Activated CD8-positive, alpha-beta T cell treated with anti-CD3 and anti-CD28 coated beads, Interleukin-2, amount 10 ng/mL, durations not matched to agents 7 days and 5 days (primary cell): ENCODE measurements at places on chromosomes 1 and 21. TPM values are rescaled to one million over a fixed set of nuclear protein-coding genes. Genes with fewer than 3 reads are reported as not detected.

DNA sequence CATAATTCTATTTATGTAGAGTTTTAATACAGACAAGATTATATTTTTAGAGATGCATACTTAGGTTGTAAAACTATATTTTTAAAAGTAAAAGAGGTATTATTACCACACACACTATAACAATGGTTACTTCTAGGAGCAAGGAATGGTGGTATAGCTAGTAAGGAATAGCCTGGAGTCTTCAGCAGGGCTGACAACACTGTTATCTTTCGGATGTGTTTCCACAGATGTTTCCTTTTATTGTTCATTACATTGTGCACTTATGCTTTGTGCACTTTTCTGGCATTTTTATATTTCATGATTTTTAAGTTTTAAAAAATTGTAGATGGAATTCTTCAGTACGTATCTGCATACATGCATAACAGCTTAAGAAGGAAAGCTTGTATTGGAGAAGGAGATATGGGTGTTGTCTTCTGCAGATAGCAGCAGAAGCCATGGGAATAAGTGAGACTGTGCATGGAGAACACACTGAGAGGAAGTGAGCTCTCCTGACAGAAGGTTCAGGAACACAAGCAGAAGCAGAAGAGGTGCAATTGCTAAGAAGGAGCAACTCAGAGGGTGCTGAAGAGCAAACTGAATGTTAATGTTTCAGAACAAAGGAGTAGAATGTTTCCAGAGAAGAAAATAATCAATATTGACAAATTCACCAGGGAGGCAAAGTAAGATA, 91.8 kb downstream of the UCHL5 start:
- no peak overlapping the region for H3K27ac ChIP-seq
- DNase-seq = no peak
- no peaks in the 10 kb centered on the region for H3K27me3 ChIP-seq
- peaks cover 8% of the 10 kb centered on the region for H3K4me1 ChIP-seq

DNA sequence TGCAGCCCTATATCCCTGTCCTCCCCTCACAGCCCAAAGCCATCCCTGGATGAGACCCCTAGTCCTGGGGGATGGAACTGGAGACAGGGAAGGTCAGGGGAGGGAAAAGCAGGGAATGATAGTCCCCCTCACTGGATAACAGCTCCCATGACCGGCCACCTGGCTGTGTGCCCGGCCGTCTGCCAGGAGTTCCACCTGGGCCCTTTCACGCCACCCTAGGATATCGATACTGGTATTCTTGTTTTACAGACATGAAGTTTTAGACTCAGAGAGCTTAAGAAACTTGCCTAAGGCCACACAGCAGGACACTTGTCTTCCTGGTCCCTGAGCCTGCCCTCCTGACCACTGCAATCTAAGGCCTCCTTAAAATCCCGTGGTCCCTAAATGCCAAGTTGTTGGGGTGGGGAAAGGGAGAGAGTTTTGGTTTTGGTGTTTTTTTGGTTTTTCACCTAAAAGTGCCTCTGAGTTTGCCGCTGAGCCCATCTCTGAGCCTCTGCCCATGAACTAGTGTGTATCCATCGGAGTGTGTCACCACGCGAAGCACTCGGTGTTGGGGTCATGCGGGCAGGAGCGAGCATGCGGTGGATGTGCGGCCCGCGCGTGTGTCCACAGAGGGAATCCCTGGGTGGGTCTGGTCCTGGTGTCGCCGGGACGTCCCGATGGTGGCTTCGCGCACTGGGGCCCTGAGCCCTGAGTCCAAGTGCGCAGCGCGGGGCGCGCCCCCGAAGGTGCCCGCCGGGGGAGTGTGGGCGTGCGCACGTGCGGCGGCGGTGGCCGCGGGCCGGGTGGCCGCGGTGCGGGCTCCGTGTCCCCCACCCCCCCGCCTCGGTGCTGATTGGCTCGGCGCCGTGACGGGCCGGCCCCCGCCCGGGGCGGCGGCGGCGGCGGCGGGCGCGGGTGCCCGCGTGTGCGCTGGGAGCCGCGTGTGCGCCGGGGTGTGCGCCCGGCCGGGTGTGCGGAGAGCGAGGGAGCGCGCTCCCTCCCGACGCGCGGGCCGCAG, at the start of gene EPHA8:
Gene EPHA8 (plus strand): TSS at position 906 of the 1,000 bp plus-strand sequence. CDS start 147 bp downstream, outside the sequence.
- peaks cover 2% of the 10 kb centered on the region for H3K4me1 ChIP-seq
- peaks cover 37% of the 10 kb centered on the region for H3K27me3 ChIP-seq
- H3K4me3 ChIP-seq = no peak within 1 kb of the TSS
- H3K27ac ChIP-seq = no peak within 1 kb of the TSS
- H3K36me3 ChIP-seq = no peaks in the 10 kb centered on the region
- DNase-seq = no peak

- H3K27me3 ChIP-seq = no peaks in the 10 kb centered on the region
- H3K4me1 ChIP-seq = no peaks in the 10 kb centered on the region
- no peaks in the 10 kb centered on the region for H3K36me3 ChIP-seq
- H3K27ac ChIP-seq = no peak overlapping the region
- no peak overlapping the region for H3K4me3 ChIP-seq
- DNase-seq = no peak
Observed at GRCh38 chr1:217049721-217050120, 326.5 kb upstream of the ESRRG start.

DNA sequence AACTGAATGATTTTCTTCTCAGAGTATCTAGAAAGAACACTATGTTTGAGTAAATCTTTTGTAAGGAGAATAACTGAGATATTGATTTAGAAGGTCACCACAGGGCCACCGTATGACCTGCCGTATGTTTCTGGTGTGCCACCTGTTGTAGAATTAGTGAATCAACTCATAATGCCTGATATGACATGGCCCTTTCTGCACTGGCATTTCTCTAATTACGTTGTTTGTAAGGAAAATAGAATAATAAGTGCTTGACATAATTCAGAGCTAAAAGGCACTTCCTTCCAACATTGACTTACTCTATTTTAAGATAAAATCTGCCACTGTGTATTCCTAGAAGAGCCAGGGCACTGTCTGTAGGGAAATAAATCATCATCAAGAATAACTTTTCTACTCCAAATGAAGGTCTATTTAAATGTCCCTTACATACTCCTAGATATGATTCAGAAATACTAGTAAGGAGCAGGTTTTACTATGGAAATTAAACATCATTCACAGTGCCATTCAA, 101.7 kb downstream of the PHTF1 start:
- H3K36me3 ChIP-seq = no peaks in the 10 kb centered on the region
- H3K4me1 ChIP-seq = no peaks in the 10 kb centered on the region
- no peaks in the 10 kb centered on the region for H3K27me3 ChIP-seq
- no peak overlapping the region for H3K27ac ChIP-seq
- DNase-seq = no peak

GRCh38 chr1:39326836-39327235, 122.3 kb downstream of the MACF1 start:
- H3K4me3 ChIP-seq = no peak overlapping the region
- peak overlapping the region; percentile 0 for H3K27ac ChIP-seq
- H3K36me3 ChIP-seq = peaks cover 58% of the 10 kb centered on the region
- H3K4me1 ChIP-seq = peaks cover 22% of the 10 kb centered on the region
- no peaks in the 10 kb centered on the region for H3K27me3 ChIP-seq

DNA sequence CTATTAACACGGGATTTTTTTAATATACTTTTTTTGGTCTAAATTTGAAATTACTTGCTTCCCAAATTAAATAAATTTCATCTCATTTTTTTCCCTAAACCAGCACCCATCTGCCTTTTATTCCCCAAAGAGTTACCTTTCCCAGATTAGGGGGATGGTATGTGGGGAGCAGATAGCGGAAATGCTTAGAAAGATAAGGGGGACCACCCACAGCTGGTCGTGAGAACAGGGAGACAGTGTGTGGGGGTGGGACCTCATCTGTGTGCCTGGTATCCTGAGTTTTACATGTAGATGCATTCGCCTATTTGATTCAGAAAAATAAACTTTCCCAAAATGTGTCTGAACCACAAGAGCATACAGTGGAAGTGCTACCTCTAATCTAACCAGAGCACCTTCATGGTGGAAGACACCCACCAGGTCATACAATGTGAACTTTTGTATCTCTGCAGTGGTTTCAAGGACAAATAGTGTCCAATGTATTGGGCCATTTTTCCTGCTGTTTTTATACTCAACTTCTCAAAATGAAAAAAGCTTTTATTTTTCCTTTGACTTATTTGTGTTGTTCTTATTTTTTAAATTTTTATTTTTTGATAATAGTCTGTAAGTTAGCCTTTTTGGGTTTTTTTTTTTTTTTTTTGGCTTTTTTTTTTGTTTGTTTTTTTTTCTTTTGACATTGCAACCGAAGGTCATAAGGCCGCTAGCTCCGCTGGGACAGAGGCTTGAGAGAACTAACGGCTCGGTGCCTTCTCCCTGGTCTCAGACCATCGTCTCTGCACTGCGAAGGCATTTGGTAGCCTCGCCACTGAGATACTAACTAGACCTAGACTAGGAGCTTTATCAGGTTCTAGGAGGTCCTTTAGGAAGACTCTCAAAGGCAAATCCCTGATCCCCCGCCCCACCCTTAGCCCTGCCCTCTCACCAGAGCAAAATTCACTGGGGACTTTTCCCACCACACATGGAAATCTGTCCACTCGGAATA, 263.2 kb downstream of the TM2D1 start:
- no peak for DNase-seq
- H3K36me3 ChIP-seq = no peaks in the 10 kb centered on the region
- no peak overlapping the region for H3K27ac ChIP-seq
- H3K27me3 ChIP-seq = no peaks in the 10 kb centered on the region
- no peak overlapping the region for H3K4me3 ChIP-seq

GRCh38 chr1:41627491-41628280, 143.2 kb upstream of the EDN2 start:
- no peaks in the 10 kb centered on the region for H3K27me3 ChIP-seq
- H3K36me3 ChIP-seq = peaks cover 10% of the 10 kb centered on the region
- peaks cover 28% of the 10 kb centered on the region for H3K4me1 ChIP-seq
- no peak overlapping the region for H3K4me3 ChIP-seq
- H3K27ac ChIP-seq = peak overlapping the region; percentile 54
- no peak for DNase-seq

DNA sequence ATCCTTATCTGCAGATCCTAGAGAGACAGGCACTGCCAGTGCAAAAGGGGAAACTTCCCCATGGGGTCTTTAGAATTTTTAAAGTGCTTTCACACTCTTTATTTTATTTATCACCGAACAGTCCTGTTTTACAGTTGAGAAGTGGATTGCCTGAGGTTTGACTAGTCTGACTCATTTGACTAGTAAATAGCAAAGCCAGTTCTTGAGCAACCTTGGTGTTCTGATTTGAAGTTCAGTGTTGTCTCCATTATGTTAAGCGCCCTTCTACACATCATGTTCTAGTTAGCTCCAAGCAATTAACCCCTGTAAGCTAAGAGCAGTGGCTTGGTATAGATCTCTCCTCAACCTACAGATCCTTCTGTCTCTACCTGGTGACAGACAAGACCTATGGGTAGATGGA, 262.9 kb downstream of the CACNA1E start:
- no peaks in the 10 kb centered on the region for H3K36me3 ChIP-seq

DNA sequence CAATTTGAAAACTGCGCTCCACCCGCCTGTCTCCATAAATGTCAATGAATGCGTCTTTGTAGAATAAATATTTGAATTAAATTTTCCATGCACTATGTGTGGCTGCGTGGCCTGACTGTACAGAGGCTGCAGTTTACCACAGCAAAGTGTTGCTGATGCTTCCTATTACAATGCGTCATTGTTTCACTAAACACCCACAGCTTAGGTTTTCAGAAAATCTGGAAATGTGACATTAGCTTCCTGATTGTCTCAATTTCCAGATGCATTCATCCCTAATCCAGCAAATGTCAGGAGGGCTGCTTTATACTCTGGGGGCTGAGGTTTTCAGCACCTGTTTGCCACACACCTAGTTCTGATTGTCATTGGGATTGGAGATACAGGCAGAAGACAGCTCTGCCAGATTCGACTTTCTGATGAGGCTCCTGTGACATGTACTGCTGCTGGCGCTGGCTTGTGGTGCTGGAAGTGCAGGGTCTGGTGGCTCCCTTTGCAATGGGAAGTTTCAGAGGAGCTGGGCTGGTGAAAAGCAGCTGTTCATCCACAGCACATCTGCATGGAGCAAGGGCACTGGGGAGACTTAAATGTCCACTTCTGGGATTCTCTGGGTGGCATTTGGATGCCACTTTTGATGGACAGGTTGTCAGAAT, 40.0 kb downstream of the URB2 start:
- H3K27me3 ChIP-seq = no peaks in the 10 kb centered on the region
- H3K27ac ChIP-seq = no peak overlapping the region
- no peak for DNase-seq
- no peak overlapping the region for H3K4me3 ChIP-seq
- peaks cover 5% of the 10 kb centered on the region for H3K4me1 ChIP-seq

- H3K36me3 ChIP-seq = no peaks in the 10 kb centered on the region
- H3K27me3 ChIP-seq = peaks cover 6% of the 10 kb centered on the region
- no peak overlapping the region for H3K4me3 ChIP-seq
- no peak overlapping the region for H3K27ac ChIP-seq
Observed at GRCh38 chr1:162421258-162422164, 9.6 kb upstream of the SH2D1B start.

- no peak overlapping the region for H3K4me3 ChIP-seq
- no peak overlapping the region for H3K27ac ChIP-seq
- no peaks in the 10 kb centered on the region for H3K4me1 ChIP-seq
- H3K27me3 ChIP-seq = no peaks in the 10 kb centered on the region
- no peak for DNase-seq
- no peaks in the 10 kb centered on the region for H3K36me3 ChIP-seq
Observed at GRCh38 chr21:44752671-44753235, 41.4 kb upstream of the TSPEAR start.

DNA sequence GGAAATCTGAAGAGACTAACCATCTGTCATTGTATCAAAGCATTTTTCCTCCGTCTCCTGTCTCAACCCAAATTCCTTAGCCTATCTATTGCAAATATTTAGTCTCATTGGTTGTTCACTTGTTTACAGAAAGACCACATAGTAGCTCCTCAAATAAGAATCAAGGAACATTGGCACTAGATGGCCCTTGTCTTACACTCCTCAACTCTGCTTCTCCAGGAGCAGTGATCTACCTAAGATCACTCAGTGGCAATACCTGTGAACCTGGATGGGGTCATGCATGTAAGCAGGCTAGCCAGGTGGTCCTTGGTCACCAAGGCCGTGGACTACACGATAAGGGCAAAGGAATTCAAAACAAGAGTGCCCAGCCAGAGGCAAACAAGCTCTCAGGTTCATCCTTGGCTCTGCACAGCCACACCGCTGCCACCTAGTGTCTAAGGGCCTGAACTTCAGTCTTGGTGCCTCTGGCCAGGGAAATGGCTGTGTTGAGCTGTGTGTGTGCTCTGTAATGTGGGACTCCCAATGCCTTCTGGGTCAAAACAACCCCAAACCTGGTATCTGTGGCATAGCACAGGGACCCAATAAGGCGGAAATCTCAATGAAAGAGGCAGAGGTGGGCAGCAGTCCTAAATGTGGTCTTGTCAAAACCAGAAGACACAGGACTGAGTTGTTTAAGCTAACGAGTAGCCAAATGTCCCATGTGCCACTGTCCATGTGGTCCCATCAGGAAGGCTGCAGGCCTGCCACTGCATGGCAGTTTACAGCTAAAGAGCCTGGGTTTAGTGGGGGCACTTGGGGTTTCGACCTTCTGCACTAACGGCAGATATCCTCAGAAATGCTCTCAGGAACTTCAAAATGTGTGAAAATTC, 54.5 kb downstream of the GPR161 start:
- no peaks in the 10 kb centered on the region for H3K27me3 ChIP-seq
- H3K4me3 ChIP-seq = no peak overlapping the region
- H3K36me3 ChIP-seq = no peaks in the 10 kb centered on the region
- H3K27ac ChIP-seq = no peak overlapping the region
- peaks cover 4% of the 10 kb centered on the region for H3K4me1 ChIP-seq
- DNase-seq = peak; percentile 80

- no peak overlapping the region for H3K27ac ChIP-seq
- peaks cover 23% of the 10 kb centered on the region for H3K27me3 ChIP-seq
- H3K4me3 ChIP-seq = no peak overlapping the region
- DNase-seq = no peak
Observed at GRCh38 chr21:33115631-33116510, 45.9 kb downstream of the OLIG1 start.

OLIG2 gene
- total RNA-seq = not detected

ORC1 gene
- 38.3 TPM for total RNA-seq

AADACL4 gene
- total RNA-seq = not detected

YOD1 gene
- 7.7 TPM for total RNA-seq

CD53 gene
- 392 TPM for total RNA-seq

CRYAA gene
- total RNA-seq = not detected

KRTAP19-3 gene
- total RNA-seq = not detected

CRNN gene
- total RNA-seq = not detected
